ENCODE measurements at places on chromosomes 7 and 10.

- DNase-seq = no peak
Measured at GRCh38 chr7:27138985-27139333, 4.5 kb downstream of the HOXA5 start.

DNA sequence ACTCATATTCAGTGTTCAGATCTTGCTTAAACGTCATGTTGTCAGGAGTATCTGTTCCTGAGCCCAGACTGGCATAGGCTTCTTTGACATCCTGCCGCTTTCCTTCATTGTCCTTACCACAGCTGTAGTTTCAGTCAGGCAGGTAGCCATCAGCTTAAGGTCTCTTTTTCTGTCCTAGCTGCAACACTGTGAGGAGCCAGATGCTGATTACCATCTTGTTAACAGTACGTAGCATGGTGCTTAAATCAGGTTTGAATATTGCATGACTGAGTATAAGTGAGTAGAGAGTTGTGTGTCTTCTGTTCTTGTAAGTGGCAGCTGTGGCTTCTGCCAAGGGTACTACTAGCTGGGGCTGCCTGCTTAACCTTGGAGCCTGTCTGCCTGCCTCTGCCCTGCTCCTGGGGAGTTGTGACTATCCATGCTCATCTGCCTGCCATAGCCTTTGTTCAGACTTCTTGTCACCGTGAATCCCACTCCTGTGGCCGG is 92.6 kb downstream of the MAPK8 start:
- DNase-seq = no peak

DNA sequence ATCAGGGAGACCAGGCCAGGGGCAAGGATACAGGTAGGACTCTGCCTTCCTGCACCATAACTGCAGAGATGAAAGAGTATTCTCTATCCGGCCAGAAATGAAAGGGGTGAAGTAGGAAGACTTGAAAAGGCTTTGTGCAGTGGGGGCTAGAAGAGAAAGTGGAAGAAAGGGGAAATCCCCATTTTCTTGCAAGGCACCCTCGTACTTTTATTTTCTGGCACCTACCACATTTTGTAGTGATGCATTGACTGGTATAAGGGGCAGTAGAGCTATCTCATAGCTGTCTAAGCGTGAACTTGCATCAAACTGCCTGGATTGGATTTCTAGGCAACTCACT is 752 bp upstream of the CAMK2G start:
- no peak for DNase-seq

- DNase-seq = no peak
Measured at GRCh38 chr10:102764470-102765161, 20.9 kb downstream of the WBP1L start.

DNA sequence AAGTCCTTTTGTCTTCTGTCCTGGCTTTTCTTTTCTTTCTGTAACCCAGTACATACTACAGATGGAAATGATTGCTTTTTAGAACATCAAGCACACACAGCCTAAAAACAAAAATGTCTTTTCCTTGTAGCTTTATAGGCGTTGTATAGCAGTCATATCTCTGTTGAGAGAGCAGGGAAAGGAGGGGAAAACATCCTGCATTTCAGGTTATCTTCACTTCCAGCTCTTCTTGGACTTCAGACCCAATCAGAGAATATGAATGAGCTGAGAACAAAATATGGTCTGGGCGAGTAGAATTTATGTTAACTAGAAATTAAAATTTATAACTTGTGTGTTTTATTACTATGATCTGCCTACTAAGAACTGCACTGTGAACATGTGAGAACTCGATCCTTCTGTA is 14.7 kb downstream of the TMEM60 start:
- DNase-seq = no peak

DNA sequence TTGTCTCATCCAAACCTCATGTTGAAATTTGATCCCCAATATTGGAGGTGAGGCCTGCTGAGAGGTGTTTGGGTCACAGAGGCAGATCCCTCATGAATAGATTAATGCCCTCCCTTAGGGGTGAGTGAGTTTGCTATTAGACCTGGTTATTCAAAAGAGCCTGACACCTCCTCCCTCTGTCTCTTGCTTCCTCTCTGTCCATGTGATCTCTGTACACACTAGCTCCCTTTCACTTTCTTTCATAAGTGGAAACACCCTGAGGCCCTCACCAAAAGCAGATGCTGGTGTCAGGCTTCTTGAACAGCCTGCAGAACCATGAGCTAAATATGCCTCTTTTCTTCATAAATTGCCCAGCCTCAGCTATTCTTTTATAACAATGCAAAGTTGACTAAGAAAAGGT is 447.1 kb downstream of the MDFIC start:
- DNase-seq = no peak

DNA sequence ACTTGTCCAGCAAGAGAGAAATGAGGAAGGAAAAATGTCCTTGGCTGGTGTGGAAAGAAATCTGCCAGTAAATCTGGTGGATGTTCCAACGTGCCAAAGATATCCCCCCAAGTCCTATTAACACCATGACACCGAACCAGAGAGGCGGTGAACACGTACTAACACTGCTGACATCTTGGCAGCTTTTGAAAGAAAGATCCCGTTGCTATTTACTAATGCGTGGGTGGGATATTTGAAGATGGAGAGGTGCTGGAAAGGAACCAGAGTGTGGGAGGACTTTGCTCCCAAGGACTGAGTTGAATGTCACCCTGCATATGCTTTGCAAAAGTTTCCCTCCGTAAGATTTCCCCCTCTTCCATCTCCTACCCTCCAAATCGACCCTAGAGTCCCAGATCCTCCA is 7.9 kb downstream of the CCDC3 start:
- no peak for DNase-seq

- DNase-seq = no peak
Measured at GRCh38 chr10:102949916-102950315, 31.8 kb downstream of the CNNM2 start.

- DNase-seq = no peak
Measured at GRCh38 chr10:48557511-48558123, 47.3 kb downstream of the ARHGAP22 start.

- no peak for DNase-seq
Measured at GRCh38 chr10:95221124-95221523, 27.1 kb downstream of the ACSM6 start.

DNA sequence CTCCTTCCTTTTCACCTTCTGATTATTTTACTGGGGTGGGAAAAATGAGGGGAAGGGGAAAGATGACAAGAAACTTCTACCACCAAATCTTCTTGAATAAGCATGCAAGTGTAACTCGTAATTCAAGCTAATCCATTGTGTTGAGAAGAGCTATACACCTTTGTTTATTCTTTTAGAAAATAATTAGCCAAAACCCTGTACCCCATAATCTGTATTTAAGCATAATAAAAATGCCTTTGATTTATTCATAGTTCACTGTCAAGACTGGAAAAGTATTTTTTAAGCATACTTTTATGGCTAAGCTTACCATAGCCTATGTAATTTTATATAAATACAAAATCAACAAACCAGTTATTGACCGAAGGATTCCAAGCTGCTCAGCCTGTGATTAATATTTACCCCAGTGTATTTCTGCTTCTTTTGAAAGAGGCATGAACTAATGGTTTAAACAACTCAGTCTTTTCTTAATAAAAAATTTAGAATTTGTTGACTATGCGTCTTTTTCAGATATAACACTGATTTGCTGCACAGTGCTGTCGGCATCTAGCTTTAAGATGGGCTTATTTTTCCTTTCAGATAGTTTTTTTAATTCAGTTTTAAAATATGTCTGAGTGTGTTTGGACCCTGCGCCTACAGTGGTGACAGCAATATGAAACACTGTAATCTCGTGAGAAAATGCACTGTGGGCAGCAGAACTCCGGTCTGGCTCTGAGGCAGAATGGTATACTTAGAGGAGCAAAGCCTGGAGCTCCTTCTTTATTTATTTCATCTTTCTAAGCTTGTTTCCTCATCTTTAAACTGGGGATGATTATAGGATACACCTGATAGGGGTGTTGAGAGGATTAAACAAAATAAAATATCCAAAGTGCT is 238.8 kb upstream of the LRGUK start:
- no peak for DNase-seq

- no peak for DNase-seq
Measured at GRCh38 chr7:112540839-112541577, 60.2 kb downstream of the LSMEM1 start.

GRCh38 chr10:9709849-9710248 is 1307.8 kb upstream of the CELF2 start:
- DNase-seq = no peak

- no peak for DNase-seq
Measured at GRCh38 chr10:132585732-132586722, 48.4 kb downstream of the INPP5A start.

DNA sequence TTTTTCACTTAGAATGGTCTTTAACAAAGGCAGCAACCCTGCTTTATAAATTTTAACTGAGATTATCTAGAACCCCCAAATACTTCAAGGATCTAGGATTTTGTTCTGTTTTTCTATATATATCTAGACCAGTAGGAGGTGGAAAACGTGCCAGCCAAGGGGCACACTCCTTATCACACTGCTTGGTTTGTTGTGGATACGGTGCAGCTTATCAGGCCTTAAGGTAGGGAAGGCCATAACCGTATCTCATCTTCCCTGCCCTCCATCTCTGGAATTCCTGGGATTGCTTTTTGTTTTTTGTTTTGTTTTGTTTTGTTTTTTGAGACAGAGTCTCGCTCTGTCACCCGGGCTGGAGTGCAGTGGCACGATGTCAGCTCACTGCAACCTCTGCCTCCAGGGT is 75.4 kb downstream of the MPLKIP start:
- no peak for DNase-seq

- no peak for DNase-seq
Measured at GRCh38 chr7:39005036-39005435, 27.3 kb downstream of the POU6F2 start.

- no peak for DNase-seq
Measured at GRCh38 chr7:123863461-123863860, 18.5 kb downstream of the HYAL4 start.

- DNase-seq = no peak
Measured at GRCh38 chr10:45649296-45649695, 23.3 kb downstream of the ZFAND4 start.

GRCh38 chr7:30879139-30880124 is 32.2 kb upstream of the AQP1 start:
- DNase-seq = no peak
